ENCODE measurements at places on chromosomes 6 and 20. TPM values are rescaled to one million over a fixed set of nuclear protein-coding genes. Genes with fewer than 3 reads are reported as not detected.

BEND6 gene
- not detected for total RNA-seq

DNA sequence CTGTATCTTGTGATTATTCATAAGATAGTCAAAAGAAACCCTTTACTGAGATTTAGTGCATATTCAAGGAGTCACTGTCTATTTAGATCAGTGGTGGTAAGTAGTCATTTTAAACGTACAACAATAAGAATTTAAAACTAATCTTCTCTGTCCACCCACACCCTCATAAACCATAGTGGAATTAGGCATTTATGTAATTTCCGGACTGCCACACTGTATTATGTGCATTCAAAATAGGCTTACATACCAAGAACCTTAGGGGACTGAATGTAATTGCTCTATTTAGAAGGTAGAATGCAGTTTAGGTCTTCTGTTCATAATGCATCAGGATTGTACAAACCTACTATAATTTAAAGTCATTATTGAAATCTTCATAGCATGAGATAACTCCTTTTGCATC, 685.4 kb downstream of the TENT5A start:
- no peak for DNase-seq

DNA sequence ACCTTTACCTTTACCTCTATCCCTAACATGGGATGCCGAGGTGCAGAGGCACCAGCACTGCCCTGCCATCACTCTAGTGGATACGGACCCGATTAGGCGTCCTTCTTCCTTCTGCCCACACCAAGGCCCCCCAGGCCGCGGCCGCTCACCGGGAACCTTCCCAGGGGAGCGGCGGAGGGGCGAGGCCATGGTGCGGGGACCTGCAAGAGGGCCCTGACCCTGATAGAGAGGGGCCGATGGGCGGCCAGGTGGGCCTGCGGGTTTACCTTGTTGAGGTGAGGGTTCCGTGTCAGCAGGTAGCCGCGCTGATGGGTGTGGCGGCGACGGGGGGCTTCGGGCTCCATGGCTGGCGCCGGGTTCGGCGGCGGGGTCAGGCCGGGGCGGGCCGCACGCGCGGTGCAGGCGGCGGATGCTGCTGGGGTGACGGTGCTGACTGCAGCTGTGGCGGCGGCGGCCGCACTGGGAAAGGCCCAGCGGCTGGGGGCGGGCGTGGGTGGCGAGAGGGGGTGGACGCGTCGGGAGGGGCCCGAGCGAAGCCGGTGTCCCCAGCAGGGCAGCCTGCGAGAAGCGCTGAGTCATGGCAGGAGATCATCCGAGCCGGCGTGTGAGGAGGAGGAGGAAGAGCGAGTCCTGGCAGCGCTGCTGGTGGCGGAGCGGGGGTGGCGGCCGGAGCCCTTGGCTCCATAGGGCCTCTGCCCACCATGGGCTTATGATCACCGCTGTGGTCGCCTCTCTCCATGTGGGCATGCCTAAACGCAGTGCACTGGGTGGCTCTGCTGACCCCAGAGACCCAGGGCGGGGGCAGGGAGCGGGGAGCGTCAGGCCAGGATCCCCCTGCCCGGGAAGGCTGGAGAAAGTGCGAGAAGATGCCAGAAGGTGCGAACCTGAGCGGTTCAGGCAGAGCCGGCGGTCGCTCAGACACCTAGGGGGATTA, at the start of gene ME1:
TSS of gene ME1 (minus strand) at position 441 of the 934 bp plus-strand sequence. CDS start at position 344, 97 bp downstream.
- peak; percentile 56 for DNase-seq

STX7 gene
- total RNA-seq: 43.3 TPM

DNA sequence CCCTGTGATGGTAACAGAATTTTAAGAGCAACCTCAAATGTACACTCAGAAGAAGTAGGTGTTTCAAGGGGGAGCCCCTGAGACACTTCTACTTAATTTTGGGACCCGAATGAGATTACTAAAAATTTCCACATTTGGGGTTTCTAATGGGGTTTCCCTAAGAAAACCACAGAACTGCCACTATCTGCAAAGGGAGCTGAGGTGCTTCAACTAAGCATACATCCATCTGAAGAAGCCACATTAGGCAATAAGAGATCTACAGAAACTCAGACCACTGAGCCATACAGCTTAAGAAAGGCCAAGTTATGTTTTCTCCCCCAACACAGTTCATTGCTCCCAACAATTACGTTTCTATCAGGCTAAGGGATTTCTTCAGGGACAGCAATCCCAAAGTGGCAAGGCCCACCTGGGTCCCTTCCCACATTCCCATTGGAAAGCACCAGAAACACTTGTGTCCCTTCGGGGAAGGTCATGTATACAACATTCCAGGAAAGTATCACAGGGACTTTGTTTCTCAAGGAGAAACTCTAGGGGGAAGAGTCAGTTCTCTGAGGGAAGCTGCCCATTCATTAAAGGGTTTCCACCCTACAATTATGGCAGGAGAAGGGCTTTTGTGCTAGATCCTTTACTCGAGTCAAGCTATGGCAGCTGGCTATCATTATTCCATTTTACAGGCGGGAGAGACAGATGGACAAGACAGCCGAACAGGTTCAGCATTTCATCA, 5.0 kb downstream of the BCL2L1 start:
- peak; percentile 43 for DNase-seq

DNA sequence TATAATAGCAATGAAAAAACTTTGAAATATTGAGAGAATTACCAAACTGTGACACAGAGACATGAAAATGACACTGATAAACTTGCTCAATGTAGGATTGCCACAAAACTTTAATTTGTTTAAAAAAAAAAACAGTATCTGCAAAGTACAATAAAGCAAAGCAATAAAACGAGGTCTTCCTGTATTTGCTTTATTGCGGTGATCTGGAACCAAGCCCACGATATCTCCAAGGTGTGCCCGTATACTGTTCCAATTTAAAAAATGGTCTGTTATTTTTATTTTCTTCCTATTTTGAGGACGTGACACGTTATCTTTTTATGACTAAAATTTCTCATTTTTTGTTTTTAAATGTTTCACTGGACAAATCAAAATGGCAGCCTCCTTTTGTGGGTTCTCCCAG, 25.5 kb downstream of the EYA2 start:
- DNase-seq: no peak

CCN5 gene
- not detected for total RNA-seq

DNA sequence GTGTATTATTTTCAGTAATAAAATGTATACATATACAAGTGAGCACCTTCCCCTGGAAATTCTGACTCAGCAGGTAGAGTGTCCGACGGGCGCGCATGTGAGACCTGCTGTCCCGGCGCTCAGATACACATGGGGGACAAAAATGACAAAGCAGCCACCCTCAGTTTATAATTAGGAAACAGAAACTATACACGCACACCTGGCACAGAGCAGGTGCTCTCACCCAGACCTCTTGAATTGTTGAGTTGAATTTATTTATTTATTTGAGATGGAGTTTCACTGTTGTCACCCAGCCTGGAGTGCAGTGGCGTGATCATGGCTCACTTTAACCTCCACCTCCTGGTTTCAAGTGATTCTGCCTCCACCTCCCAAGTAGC, 180.4 kb downstream of the ZDHHC14 start:
- DNase-seq: no peak

GRCh38 chr6:122736616-122737015, 42.9 kb upstream of the FABP7 start:
- DNase-seq: no peak

PSMB9 gene
- 87.0 TPM for total RNA-seq

DNA sequence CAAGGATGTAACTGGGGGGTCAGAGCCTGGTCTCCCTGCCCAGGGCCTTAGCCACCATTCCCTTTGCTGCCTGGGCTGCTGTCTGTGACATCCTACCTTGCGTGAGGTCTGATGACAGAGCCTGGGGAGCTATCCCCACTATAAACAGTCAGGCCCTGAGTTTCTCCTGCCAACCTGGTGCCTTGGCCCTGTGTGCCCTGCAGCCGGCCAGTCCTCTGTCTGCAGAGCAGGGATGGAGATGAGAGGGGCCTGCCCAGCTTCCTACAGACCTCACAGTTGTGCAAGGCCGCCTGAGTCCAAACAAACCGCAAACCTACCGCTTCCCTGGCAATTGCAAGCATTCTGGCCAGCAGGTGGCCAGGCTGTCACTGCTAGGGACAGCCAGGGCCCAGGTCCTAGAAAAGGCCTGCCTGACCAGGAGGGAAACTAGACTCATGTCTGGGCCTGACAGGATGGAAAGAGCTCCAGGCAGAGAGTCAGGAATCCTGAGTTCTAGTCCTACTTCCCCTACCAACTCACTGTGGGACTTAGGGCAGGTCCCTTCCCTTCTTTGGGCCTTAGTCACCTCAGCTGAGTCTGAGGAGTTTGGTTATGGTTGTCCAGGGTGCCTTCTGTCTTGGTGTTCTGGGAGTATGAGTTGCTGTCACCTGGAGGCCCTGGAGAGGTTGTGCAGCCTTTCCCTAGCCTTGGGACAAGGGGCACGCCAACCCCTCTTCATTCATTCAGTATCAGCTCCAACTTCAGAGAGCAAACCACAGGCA, 86.2 kb downstream of the VEGFA start:
- DNase-seq: no peak

DNA sequence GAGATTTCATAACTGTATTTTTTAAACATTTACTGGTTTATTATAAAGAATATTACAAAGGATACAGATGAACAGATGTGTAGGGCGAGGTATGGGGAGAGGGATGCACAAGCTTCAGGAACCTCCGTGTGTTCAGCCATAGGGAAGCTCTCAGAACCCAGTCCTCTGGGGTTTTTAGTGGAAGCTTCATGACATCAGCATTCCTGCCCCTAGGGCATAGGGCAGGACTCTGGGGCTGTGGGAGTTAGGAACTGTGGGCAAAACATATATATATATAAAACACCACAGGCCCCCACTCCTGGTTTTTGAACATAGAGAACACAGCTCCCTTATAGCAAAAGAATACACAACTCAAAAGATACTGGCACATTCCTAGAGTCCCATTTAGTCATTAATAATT, 21.9 kb downstream of the EFCAB8 start:
- no peak for DNase-seq

- no peak for DNase-seq
Measured at GRCh38 chr6:7669742-7670141, 56.2 kb upstream of the BMP6 start.

LTA gene
- 20.7 TPM for total RNA-seq

- DNase-seq: no peak
Measured at GRCh38 chr6:3891883-3892282, 42.7 kb downstream of the FAM50B start.

GRCh38 chr6:28981431-28981832, 23.7 kb downstream of the ZNF311 start:
- DNase-seq: peak; percentile 87

GRCh38 chr6:168606722-168607121, 165.7 kb downstream of the SMOC2 start:
- DNase-seq: no peak

DNA sequence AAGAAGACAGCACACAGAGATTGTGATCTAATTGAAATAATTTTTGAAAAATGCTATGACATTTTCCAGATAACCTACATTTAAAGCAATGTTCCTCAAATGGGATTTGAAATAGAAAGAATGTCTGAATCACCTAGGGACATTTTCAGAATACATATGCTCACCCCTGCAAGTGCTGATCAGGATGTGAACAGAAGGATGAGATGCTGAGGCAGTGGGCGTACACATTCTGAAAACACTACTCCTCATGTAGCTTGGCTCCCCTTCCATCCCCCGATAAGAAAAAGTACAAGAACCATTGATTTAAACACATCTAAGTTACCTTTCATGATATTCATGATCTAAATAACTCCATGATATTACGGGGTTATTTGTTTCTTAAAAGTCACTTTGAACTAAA, 29.9 kb upstream of the HINT3 start:
- DNase-seq: no peak

- no peak for DNase-seq
Measured at GRCh38 chr6:152981989-152982903, 595 bp downstream of the FBXO5 start.

Measured in naive thymus-derived CD4-positive, alpha-beta T cell (primary cell).